ENCODE measurements at places on chromosomes 1 and 21.
A peak's percentile ranks its signal among the peaks of the same experiment; 100 is the strongest.

GRCh38 chr1:37477198-37477931 is 3.0 kb downstream of the ZC3H12A start:
- peak; percentile 67 for DNase-seq

GRCh38 chr1:108634521-108634920 is 26.4 kb downstream of the HENMT1 start:
- DNase-seq = no peak

DNA sequence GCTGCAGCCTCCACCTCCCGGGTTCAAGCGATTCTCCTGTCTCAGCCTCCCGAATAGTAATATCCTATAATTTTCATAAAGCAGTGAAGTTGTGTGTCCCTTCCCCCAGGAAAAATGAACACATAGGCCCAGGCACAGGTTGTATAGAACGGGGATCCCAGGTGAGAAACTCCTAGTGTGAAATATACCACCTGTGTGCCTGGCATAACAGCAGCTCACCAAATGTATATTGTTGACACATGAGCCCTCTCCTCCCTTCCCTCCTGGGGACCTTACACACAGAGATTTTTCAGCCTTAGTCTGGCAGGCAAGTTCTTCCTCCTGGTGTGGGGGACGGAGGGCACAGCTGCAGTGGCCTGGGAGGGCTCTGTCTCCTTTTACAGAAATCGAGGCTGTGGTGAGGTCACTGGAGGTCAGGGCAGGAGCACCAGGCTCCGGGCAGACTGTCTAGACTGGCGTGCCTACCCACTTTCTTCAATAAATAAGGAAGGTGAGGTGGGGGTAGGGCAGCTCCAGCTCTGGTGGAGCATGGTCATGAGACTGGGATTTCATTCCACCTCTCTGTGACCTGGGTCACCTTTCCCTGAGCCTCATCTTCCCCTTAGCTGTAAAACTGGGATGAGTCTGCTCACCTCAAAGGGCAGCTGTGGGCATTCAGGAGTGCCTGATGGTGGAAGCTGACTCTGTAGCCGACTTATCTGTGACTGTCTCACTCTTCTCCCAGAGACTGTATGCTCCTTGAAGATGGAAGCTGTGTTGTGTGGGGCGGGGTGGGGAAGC is 14.3 kb downstream of the RCC1 start:
- DNase-seq = no peak

DNA sequence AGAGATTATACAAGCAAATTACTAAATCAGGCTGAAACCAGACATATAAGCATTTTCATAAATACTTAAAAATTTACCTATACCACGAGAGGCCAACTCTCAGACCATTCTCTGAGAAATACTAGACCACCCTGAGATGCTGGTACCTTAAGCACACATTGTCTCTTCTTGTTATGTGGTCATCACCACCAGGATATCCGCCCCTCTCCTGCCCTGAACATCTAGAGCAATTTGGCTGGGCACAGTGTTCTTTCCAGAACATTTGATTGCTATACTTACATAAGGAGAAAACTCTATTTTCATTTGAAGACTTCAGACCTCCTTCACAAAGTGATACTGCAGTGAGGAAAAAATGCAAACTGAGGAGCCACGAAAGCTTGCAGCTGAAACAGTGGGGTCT is 36.2 kb upstream of the DUSP10 start:
- no peak for DNase-seq

- no peak for DNase-seq
Observed at GRCh38 chr21:23886828-23887724, 1720.2 kb downstream of the MRPL39 start.

GRCh38 chr1:182707122-182707521 is 22.7 kb upstream of the RGS8 start:
- DNase-seq = no peak

DNA sequence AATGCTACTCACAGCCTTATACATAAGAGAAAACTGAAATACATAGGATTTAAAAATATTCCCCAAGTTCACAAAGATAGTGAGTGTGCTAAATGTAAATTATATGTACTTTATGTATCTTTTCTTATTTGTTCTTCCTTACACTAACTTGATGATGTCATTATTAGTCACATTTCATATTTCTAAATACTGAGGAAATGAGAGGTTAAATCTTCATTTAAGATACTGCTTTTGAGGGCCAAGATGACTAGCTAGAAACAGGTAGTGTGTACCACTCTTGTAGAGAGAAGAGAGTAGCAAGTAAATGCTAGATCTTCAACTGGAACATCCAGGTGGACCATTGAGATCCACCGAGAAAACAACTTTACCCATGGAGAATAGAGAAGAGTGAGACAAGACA is 29.8 kb downstream of the PYHIN1 start:
- DNase-seq = no peak

DNA sequence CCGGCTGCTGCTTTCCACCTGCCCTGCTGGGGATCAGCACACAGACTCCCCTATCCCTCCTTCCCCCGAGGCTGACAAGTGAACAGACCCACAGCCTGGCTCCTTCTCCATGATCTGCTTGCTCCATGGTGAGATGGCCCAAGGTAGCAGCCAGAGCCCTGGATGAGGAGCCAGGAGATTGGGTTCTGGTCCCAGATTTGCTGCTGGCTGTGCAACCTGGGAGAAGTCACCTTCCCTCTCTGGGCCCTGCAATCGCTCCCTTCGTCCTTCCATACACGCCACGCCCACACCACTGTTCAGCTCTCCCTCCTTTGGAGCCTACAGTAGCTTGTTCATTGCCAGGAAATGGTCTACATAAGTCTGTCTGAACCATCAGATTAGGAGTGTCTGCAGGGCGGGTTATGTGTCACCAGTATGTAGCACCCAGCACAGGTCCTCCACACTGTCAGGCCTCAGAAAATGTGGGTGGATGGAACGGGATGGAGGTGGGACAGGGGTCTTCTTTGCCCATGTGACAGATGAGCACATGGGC is 9.2 kb upstream of the EPHA8 start:
- no peak for DNase-seq

DNA sequence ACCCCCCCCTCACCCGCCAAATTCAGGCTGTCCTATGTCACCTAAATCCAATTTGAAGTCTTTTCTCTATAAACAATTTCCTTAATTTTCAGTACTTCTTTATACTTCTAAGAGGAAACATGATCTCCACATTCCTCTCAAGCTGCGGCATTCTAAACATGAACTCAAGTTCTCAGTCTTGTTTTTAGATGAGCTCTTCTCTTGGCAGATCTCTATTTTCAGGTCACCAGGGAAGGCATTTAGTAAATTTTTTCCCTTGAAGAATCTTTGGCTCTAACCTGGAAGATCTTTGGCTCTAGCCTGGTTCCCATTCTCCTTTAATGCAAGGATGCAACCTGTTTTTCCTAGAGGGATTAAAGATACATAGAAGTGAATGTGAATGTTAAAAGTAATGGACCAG is 193.4 kb downstream of the ATG4C start:
- no peak for DNase-seq

GRCh38 chr1:226642421-226642820 is 93.9 kb downstream of the STUM start:
- DNase-seq = no peak

GRCh38 chr1:243944429-243945160 is 94.6 kb upstream of the AKT3 start:
- no peak for DNase-seq

DNA sequence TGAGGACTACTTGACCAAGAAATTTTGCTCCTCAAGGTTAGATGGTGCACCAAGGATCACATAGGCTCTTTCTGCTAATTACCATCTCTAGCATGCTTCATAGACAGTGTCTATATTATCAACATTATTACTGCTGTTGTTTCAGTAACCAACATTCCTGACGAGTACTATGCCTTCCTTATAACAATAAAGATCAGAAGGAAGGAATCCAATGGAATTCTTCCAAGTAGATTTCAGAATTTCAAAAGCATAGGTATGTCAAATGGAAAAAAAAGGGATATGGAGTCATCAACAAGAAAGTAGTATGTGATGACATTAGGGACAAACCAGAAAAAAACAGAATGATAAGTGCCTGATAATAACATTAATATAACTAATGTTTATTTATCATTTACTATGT is 39.6 kb upstream of the LPGAT1 start:
- DNase-seq = no peak

- no peak for DNase-seq
Observed at GRCh38 chr1:183291802-183292514, 105.9 kb downstream of the LAMC2 start.

- DNase-seq = no peak
Observed at GRCh38 chr1:63051886-63052285, 268.0 kb downstream of the ATG4C start.

DNA sequence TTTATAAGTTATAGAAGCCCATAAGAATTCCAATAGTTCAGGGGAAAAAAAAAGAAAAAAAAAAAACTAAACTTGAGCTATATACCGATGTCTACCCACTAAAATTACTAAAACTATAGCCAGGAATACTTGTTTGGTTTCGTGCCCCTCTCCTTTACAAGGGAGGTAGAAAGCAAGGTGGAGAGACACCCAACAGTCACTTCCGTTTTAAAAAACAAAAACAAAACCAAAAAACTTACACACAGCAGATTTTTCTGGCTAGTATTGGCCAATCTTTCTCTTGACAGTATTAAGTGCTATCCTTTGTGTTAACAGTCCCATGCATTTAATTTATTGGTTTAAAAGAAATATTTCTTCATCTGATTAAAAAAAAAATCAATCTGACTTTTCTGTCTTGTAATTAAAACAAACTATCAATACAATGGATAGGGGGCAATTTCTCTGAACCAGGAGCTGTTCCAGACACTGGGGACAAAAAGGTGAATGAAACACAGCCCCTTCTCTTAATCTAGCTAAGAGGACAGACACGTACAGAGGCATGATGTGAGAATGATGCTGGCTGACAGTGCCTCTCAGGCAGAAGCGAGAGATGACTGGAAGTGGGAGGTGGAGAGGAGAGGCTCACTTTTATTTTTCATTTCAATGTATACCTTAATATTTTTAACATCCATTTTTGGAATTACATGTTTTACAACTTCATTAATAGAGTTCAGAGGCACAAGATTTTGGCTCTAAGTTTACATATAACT is 214.8 kb downstream of the RERE start:
- no peak for DNase-seq

DNA sequence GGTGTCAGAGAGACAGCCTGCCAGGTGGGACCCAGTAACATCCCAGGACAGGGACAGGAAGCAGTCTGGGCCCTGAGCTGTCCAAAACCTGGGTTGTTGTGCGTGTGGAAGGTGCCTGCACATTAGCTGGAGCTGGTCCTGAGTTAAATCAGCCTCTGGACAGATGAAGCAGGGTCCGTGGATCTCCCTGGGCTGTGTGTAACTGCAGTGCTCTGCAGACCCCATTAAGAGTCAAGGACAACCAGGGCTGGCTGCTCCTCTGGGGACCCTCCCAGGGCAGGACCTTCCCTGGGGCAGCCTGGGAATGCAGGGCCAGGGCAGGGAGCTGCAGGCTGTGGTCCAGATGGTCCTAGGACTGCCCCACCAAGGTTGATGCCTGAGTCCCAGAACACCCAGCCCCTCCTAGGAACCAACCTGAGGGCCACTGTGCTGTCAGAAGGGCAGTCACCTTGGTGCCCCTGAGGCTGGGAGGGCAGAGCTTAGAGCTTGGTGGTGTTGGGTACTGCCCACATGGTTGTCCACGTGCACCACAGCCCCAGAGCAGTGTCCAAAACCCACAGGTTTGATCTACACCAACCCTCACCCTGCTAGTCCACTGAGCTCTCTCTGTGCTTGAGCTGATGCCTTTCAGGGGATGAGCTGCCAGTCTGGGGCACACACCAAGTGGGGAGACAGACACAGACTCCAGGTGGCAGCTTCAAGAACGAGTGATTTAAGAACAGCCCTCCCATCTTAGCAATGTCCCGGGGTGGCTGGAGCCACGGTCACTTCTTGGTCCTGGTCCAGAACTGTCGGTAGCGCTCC is 2.9 kb downstream of the MRPL55 start:
- no peak for DNase-seq

GRCh38 chr1:48196237-48196636 is 26.3 kb upstream of the SLC5A9 start:
- DNase-seq = no peak

- DNase-seq = no peak
Observed at GRCh38 chr1:107894605-107895004, 70.4 kb downstream of the VAV3 start.

GRCh38 chr1:16979475-16980327 is 719 bp downstream of the MFAP2 start:
- no peak for DNase-seq
